CD4-positive, alpha-beta T cell treated with Interleukin-1 beta for 1 hour (primary cell): ENCODE measurements at places on chromosomes 5 and 9.

DNA sequence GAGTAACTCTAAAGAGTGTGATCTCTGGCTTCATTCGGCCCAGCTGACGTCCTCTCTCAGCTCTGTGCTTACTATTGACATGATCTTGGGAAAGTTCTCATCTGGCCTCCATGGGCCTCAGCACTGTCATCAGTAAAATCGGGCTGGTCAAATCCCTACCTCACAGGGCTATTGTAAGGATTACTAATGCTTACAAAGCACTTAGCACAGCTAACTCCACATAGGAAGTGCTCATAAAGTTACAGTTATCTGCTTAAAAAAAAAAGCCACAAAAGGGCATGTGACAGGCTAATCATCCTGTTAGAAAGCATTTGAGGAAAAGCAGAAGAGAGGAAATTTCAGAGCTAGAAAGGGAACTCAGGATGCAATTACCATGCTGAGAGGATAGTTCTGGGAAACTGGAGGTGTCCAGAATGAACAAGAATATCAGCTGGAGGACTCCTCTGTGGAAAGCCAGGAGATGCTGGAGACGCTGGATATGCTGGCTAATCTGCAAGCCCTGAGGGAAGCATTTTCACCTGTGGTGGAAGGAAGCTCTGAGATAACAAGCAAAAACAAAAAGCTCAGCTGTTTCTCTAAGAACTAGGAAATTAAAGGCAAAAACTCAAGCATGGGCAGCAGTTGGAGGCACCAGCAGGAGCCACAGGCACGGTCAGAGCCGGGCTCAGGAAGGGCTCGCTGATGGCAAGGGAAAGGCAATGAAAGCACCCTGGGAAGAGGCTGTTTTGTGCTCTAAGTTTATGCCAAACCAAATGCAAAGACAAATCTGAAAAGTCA, 4.4 kb upstream of the BHMT start:
- no peak for DNase-seq

- DNase-seq = no peak
These were observed 161.4 kb upstream of the ZNF462 start for GRCh38 chr9:106701611-106702010.

- DNase-seq = no peak
These were observed 488.2 kb downstream of the TLE4 start for GRCh38 chr9:80059979-80060378.

GRCh38 chr5:179137643-179138567, 77.7 kb downstream of the ZNF354C start:
- DNase-seq = no peak

- DNase-seq = no peak
These were observed 100.7 kb downstream of the GAS1 start for GRCh38 chr9:86846656-86847055.

DNA sequence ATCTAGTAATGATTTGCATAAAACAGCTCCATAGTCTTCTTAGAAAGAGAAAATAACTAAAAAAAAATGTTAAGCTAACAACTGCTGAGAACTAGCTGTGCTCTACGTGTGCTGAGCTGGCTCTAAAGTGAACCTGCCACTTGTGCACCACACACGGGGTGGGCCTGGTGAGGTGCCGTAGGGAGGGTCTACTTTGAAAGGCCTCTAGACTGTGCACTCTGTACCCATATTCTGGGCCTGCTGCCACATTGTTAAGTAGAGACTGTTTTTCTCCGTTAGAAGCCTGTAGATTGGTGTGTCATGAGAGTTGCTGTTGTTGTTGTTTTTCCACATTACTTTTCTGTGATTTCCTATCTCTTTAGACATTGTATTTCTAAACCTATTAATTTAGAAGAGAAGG, 93.9 kb downstream of the CD180 start:
- no peak for DNase-seq

- DNase-seq = no peak
These were observed 11.5 kb downstream of the NFIB start for GRCh38 chr9:14302405-14302804.

GRCh38 chr5:175517824-175518450, 39.6 kb downstream of the SFXN1 start:
- peak; percentile 30 for DNase-seq

- DNase-seq = no peak
These were observed 53.4 kb upstream of the ALDH1B1 start for GRCh38 chr9:38339087-38339486.

GRCh38 chr5:10307206-10308148, at the start of gene CMBL:
Gene CMBL (minus strand): TSS chr5:10307902. CDS start chr5:10290762, 17,140 bp downstream.
- DNase-seq = no peak

DNA sequence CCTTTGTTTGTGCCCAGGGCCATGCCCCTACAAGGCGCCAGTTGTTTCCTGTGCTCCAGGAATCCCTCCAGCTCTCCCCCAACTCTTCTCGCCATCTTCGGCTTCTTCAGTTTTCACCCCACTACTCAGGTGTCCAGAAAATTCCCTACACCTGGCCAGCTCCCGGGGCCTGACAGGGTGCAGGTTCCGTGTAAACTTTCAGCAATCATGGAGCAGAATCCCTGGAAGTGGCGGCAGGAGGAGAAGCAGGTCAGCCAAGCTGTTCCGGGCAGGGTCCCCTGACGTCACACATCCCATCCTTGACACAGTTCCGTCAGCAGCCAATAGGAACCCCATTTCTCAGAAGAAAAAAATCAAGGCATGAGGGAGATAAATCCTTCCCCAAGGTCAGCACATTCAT, 12.2 kb upstream of the ADGRD2 start:
- DNase-seq = no peak

DNA sequence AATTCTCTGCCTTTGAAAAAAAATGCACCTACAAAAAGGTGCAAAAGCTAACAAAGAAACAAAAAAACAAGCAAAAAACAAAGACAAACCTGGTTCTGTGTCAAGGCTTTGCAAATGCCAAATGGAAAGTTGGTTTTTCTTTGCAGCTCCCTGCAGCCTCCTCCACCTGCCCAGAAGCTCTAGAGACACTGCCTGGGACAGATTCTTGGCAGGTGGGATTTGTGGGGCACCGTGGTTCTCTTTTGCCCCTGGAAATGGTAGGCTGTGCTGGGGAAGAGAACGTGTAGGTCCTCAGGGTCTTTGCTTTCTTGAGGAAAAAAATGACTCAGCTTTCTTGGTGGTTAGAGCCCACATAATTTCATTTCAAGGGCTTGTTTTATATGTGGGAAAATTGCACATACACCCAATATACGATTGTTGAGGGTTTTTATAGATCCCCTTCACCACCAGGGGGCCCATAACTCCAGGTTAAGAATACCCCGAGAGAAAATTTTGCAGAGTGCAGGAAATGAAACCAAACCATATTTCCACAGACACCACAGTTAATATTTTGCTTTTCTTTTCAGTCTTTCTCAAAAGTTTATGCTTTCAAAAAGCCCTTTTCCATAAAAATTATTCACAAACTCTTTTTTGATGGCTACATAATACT, 58.7 kb downstream of the NXNL2 start:
- DNase-seq = peak; percentile 31

DNA sequence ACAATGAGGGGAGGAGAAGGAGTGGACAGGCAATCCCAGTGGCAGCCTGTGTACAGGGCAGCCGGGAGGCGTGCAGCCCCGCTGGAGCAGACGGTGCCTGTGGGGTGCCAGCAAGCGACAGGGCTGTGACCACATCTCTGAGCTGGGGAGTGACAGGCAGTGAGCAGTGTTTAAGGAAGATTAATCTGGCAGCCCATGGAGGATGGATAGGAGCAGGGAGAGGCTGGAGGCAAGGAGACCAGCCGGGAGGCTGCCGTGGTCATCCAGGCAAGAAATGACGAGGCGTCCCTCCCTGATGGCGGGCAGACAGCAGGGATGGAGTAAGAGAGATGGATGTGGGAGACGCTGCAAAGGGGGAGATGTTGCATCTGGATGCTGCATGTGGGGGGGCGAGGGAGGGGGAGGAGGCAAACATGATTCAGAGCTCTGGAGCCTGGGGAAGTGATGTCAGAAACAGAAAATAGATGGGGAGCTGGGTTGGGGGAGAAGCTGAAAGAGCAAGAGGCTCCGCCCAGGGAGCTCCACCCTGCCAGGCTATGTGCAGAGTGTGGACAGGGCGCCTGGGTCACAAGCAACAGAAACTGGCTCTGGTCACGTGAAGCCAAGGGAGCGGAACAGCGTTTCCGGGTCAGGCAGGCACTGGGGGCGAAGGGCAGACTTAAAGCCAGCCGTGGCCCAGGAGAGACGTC, 12.6 kb downstream of the UNC5A start:
- DNase-seq = no peak
